ENCODE measurements at places on chromosomes 5 and 9.

DNA sequence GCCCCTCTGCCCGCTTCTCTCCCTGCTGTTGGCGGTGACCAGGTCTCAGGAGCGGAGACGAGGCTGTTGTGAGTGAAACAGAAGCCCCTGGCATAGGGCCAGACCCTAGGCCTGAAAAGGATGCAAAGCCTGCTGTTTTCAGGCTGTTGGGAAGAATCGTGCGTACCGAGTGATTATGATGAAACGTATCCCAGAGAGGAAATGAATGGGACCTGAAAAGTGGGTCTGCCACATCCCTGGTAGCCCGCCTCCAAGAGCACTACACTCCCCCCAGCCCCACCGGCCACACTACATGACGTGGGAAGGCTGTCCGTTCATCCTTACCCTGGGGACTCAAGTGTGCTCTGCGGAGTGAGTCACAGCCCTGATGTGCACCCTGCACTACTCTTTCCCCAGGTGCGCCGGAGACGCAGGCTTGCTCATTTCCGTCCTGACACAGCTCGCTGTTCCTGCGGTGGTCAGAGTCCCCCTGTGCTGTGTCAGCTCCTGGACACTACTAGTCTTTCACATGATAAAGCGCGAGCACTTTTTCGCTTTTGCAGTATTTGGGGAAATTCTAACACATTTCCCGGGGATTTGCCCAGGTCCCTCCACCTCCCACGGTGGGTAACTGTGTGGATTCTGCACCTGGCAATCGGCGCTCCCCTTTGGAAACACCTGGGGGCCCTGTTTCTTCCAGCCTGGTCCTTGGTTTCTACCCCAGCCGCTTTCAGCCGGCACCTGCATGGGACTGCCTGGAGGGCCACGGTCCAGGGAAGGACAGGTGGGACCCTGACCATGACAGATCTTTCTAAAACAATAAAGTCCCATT lies 91.5 kb downstream of the ANKRD33B start:
- no peak for DNase-seq

- DNase-seq, result no peak
Measured at GRCh38 chr9:88215196-88216125, 77.2 kb upstream of the SPATA31C2 start.

- DNase-seq, result no peak
Measured at GRCh38 chr5:141850786-141851185, 27.4 kb downstream of the PCDH1 start.

- DNase-seq, result peak; percentile 0
Measured at GRCh38 chr9:107637421-107638420, 148.2 kb upstream of the KLF4 start.

GRCh38 chr5:172150514-172151425 lies 37.3 kb downstream of the STK10 start:
- DNase-seq, result no peak

DNA sequence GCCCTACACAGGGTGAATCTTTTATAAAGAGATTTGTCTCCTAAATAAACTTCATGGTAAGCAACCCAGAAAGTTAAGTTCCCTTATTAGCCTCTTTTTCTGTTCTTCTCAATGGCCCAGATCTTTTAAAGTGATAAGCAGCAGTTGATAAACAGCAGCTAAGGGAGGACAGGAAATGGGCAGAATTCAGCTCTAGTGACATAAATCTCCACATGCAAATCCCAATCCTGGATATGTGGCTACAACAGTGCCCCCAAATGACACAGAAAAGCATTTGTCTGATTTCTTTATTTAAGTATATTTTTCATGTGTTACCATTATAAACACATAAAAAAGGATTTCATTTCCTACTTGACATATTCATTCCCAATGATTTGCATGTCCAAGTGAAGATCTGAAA lies 199.0 kb downstream of the DTWD2 start:
- no peak for DNase-seq

DNA sequence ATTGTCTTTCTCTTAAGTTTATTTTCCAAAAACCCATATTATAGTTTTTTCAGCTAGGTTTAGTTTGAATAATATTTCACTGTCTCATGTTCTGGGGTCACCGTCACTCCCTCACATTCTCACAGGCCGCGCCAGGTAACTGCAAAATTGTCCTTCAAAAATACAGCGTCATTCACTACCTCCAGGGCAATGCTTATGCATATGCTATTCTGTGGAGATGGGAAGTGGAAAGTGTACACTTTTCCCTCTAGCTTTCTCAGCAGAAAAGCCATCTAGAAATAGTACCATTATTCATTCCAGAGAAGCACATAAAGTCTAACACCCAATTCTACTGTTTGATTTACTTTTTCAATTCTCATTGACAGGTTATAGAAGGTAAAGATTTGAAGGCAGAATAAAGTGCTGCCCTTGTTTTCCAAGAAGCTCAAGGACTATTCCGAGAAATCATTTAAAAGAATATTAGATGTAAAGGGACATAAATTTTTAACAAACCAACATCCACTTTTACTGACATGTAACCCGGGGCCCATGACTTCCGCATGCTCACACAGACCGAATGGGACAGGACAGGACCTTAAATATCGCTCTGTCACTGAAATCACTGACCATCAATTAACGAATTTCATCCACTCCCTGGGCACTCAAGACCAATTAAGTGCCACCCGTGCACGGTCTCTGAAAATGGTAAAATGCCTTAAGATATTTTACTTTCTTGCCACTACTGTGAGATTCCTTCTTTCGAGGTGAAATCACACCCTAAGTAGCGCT lies 720 bp downstream of the NUDT12 start:
- DNase-seq, result no peak

GRCh38 chr5:126920291-126920690 lies 110.1 kb downstream of the MARCHF3 start:
- DNase-seq, result no peak

DNA sequence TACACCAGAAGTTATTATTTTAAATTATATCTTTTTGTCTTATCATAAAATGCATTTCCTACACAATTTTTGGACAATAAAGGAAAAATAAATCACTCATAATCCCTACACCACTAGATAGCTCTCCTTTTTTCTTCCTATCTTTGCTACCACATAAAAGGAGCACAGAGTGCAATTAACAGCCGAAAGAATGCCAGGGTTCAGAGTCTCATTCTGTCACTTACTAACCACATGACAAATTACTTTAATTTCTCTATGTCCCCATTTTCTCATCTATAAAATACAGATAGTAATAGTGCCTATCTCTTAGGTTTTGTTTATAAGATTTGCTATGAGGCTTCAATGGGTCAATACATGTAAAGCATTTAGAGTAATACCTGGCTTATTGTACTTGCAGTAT lies 158.7 kb upstream of the GRIN3A start:
- no peak for DNase-seq

GRCh38 chr5:158841481-158842276 lies 258.0 kb downstream of the EBF1 start:
- DNase-seq, result no peak

DNA sequence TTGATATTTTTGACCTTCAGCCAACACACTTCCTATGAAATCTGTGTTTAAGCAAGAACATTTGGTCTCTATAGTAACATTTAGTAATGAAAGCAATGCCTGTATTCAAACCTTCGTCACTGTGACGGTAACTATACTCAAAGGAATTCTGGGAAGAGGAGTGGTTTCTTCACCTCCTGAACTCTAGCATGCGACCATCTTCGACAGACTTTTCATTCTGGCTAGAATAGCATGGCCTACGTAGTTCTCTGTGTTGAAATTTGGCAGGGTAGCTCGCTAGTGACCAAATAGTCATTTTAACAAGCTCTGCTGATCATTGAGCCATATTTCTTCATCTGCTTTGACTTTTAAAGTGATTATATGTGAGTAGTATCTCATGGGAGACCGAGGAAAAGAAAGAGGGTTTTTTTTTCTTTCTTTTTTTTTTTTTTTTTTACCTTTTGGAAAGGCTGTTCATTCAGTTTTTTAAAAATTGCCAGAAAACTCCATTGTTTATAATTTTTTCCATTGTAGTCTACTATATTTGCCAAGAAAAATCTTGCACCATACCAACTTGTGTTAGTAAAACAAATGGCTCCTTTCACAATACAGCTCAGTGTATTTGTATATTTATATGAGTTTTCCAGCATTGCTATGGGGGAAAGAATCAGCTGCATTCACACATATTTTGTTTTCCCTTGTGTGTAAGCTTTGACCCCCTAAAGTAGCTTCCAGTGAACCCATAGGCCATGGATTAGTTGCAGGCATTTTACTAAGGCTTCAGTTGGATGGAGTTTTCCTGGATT lies 166.8 kb downstream of the NNT start:
- no peak for DNase-seq

DNA sequence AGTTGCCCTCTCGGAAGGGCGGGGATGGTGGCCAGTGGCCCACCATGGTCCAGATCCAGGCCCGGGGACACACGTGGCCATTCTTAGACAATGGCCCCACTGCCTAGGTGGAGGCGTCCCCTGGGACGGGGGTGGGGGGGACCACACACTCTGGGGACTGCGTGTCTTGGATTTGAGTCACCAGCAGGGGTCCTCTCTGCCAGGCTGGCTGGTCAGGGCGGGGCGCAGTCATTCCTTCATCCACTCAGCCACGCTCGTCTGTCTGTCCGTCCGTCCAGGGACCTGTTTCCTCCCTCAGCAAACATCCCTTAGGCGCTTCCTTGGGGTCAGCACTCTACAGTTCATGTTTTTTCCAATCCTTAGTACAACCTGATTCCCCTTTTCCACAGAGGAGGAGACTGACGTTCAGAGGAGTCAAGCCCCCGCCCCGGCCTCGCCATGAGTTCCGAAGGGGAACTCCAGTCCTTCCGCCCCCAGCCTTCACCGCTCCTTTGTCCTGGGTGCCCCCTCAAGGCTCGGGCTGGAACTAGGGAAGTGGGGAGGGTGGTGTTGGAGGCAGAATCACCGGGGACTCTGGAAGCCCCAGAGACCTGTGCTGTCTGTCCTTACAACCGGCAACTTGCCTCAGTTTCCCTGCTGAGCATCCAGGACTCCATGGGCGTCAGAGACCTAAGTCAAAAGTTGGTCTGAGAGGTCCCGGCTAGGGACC lies 276.6 kb upstream of the MVB12B start:
- DNase-seq, result no peak

- no peak for DNase-seq
Measured at GRCh38 chr9:12230708-12231107, 462.5 kb upstream of the TYRP1 start.

DNA sequence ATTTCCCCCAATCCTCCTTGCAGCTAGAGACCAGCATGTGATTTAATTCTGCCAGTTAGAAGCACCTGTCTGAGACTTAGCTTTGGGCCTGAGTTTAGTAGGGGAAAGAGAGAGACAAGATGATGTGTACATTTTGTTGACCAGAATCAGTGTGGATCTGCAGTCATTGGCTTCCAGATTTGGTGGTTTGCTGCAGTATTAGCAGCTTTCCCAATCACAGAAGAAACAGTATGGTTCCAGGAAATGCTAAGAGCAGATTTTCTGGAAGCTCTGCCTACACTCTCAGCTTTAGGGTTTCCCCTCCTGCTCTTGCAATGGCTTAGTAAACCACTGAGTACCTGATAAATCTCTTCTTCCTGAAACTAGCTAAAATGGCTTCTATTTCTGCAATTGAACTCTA lies 48.8 kb upstream of the FREM1 start:
- DNase-seq, result no peak

GRCh38 chr5:8870959-8871355 lies 674.9 kb downstream of the SEMA5A start:
- DNase-seq, result no peak

GRCh38 chr5:140253985-140254384 lies 48.9 kb downstream of the PFDN1 start:
- no peak for DNase-seq

DNA sequence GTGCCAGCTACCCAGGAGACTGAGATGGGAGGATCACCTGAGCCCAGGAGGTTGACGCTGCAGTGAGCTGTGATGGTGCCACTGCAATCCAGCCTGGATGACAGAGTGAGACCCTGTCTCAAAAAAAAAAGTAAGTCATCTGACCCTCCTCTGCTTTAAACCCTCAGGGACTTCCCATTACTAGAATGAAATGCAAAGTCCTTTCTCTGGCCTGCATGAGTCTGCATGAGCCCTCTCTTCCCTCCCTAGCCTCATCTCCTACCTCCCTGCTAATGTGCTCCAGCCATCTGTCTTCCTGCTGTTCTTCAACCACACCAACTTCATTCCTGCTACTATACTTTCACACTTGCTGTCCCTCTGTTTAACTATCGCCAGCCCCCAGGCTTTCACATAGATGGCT lies 15.3 kb downstream of the IL5 start:
- DNase-seq, result no peak

DNA sequence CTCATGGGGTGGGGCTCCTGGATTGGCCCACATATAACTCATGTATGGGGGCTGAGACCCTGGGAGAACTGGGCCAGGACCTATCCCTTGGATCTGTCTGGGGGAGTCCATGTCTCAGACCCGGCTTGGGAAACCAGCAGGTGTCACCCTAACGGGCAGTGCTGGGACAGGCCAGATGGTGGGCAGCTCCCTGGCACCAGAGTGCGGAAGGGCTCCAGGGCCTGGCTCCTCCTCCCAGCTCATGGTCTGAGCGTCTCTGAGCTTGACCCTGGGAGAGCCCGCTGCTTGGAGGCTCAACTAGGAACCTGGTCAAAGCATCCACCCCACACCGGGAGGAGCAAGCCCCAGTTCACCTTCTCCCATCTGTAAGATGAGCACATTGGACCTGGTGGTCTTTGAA lies 15.5 kb upstream of the NCS1 start:
- no peak for DNase-seq

DNA sequence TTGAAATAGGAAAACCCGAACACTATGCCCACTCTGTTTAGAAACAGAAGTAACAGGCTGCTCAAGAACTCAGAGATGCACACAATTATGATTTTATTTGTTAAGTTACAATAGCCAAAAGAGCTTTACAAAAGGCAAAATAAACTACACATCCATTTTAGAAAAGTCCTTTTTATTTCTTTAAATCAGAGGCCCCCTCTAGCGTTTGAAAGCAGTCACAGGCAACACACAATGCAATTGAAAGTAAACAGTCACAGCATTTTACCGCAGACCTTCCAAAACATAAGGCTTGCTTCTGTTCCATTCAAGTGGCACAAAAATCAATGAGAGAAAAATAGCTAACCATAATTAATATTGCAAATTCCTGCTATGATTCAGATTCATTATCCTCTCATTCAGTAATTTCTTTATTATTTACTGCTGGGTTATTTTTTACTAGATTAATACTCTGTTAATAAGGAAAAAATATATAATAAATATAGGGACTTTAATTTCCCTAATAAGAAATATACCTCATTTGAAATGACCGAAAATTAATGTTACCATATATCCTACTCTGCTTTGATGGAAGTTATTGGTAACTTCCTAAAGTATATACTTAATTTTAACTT lies 78.3 kb downstream of the CEP120 start:
- DNase-seq, result peak; percentile 14
